ENCODE measurements at places on chromosomes 13 and 19.

DNA sequence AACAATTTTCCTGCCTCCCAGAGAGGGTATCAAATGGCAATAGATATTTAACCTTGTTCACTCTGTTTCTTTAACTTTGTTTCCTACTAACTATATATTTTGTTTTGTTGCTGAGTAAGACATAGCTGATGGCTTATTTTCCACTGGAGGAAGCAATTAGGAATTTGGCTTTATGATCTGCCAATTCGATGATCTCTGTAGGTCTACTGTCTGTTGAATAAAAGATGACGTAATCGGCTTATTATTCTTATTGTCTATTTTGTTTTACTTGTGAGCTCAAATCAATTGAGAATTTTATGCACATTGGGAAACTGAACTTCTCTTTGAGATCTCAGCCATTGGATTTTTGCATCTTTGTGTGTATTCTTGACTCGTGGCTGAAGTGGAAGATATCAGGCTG, 862.6 kb downstream of the EFNB2 start:
- DNase-seq = no peak

GRCh38 chr13:104854698-104855097, 1680.8 kb downstream of the EFNB2 start:
- DNase-seq = no peak

DNA sequence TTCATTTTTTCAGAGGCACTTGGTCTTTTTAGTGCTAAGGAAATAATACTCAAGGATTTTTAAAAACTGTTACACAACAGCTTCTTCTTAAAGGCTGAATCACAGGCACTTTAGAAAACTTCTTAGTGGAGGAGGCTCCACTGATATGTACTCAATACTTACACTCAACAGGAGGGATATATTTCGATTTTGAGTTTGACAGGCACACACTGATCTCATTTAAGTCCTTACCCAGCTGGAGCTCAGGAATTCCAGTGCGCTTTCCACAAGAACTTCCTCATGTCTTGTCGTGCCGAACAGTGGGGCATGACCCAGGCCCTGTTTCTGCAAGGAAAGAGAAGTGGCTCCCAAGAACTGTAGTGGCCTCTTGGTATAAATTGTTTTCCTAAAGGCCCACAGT, 103.8 kb downstream of the RGCC start:
- no peak for DNase-seq

DNA sequence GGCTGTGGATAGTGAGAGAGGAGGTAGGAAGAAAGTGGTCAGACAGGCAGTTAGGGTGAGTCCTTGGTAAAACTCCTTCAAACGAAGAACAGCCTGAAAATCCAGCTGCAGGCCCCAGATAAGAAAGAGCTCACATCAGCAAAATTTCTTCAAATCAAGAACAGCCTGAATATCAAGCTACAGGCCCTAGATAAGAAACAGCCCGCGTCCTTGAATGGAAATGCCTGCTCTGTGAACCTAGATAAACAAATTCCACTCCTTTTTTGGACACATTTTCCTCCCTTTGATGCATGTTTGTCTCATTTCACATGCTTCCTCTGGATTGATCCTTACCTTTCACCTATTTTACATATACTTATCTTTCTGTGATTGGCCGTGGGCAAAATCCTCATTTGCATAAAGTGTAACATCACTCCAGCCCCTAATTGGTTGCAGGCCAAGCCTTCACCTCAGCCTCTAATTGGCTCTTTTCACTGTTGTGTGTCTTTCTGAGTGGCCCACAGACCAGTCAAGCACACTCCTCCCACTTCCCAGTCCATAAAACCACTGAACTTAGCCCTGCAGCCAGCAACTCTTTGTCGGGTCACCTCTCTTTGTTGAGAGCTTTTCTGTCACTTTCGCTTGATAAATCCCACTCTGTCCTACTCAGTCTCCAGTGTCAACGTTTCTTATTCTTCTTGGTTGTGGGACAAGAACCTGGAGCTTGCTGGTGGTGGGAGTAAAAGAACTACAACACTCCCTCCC, 6.0 kb upstream of the SULT2A1 start:
- no peak for DNase-seq

- DNase-seq = no peak
These were observed 608 bp downstream of the CCDC8 start for GRCh38 chr19:46412650-46413261.

GRCh38 chr19:4302243-4302640, at the start of gene TMIGD2:
TMIGD2 (minus strand) TSS chr19:4302389; CDS start chr19:4302385, 4 bp downstream.
- no peak for DNase-seq

Measured in CD4-positive, alpha-beta T cell treated with Interleukin-10 for 1 hour (primary cell).